ENCODE measurements at places on chromosomes 4 and X.

DNA sequence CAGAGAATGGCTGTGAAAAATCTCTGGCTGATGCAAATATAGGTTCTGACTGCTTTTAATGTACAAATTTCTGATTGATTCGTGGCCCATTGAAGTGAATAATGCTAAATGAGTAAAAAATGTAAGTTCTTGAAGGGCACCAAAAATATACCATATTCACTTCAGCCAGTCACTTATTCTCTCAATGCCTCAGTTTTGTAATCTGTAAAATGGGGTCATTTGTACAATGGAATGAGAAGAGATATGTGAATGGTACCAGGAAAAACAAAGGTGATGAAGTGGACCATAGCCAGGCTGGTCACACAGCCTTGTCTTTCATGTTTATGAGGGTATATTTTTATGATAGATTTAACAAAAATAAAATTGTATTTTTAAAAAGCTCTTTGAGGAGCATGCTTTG is 441.2 kb upstream of the NR3C2 start:
- DNase-seq: no peak

GRCh38 chr4:94390804-94391410 is 48.3 kb upstream of the HPGDS start:
- peak; percentile 43 for DNase-seq

GRCh38 chr4:155900381-155900780 is 3.1 kb upstream of the TDO2 start:
- peak; percentile 63 for DNase-seq

DNA sequence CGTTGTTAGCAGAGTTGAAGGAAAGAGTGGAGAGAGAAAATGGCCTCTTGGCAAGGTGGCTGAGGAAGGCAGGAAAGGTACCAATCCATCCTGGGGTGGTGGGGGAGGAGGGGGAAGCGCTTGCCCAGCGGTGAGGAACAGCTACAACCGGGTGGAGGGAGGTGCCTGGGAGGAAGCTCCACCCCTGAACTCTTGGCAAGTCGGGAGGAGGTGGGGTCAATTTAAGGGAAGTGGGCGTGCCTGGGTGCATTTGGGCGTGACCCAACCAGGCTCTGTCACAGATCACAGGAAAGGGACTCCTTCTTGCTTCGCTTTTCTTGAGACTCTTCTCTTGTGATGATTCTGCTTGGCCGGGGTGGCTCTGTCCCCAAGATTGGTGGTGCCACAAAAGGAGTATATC is 41.7 kb downstream of the BCORL1 start:
- peak; percentile 62 for DNase-seq

DNA sequence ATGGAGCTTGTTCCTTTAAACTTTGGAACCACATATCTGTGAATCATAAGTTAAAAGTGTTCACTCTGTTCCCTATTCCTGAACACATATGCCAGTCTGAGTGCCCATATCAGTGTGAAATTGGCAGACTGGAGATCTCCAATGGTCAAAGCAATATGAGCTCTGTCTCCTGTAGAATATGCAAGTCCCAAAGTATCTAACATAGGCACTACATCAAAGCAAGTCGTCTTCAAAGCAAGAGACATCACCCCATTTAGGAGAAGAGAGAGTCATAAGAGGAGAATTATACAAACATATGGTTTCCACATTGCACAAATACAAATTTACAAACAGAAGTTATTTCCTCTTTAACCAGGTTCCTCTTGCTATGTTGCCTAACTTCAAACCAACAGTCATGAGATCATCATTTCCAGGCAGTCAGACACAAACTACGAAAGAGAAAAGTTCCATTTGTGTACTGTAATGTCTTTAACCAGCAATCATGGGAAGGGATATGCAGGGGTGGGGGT is 9.9 kb upstream of the GK start:
- peak; percentile 92 for DNase-seq

DNA sequence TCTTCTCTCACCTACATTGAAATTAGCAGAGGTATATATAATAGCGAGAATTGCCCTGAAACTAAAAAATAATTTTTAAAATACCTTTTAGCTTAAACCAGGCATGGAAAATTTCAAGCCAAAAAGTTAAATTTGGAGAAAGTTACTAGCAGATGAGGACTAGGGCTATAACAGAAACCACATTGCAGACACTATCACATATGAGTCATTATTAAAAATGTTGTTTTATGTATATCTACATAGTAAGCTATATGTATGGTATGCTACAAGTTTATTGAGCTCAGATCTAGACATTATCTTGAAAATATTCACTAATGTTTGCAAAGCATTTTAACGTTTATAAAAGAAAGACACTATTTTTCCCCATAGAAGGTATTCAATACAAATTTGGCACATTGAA is 147.8 kb downstream of the PAPSS1 start:
- no peak for DNase-seq

GRCh38 chrX:5656544-5656943 is 572.1 kb downstream of the NLGN4X start:
- DNase-seq: no peak

DNA sequence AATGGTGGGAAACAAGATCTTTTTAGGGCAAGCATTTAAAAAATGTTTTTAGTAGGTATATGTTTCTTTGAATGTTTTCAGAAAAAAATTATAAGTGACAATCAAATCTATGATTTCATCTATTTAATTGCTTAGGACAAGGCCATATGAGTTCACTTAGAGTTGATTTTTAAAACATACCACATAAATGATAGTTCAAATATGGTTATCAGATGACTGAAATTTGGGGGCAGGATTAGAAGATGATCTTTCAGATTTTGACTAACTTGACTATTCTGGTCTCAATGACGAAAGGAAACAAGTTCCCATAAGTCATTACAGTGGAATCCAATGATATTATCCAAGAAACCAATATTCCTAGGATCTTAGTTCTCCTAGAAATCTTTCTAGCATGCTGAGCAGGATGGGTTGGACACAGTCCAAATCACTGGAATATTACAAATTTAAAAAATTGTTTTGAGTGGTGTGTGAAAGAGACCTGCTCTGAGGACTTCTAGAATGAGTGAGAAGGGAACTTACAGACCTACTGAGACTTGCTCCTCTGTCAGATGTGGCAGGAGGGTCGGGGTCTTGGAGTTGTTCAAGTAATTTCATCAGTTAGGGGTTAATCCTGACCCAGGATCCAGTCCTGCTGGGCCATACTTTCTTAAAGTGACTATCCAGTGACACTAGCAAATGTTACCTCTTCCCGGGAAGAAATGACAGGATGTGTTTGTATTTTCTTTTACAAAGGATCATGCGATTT is 20.0 kb downstream of the RHOH start:
- DNase-seq: no peak

- no peak for DNase-seq
Measured at GRCh38 chrX:80550722-80551121, 130.5 kb downstream of the TENT5D start.

DNA sequence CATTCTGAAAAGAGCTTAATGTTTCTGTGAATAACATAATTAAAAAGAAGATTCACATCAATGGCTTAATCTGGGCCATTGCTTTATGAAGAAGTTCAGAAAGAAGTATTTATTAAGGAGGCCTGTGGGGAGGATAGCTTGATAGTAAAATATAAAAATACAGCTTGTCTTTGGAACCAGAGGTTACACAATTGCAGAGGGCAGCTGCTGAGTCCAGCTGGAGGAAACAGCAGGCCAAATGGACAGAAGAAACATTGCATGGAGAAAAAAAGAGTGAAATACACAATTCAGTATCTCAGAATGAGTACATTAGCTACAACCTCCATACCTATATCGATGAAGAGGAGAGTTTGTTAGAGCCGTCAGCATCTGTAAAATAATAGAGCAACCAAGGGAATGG is 148.0 kb upstream of the NPY2R start:
- DNase-seq: no peak

- peak; percentile 37 for DNase-seq
Measured at GRCh38 chr4:108685036-108685686, 34.8 kb downstream of the OSTC start.

DNA sequence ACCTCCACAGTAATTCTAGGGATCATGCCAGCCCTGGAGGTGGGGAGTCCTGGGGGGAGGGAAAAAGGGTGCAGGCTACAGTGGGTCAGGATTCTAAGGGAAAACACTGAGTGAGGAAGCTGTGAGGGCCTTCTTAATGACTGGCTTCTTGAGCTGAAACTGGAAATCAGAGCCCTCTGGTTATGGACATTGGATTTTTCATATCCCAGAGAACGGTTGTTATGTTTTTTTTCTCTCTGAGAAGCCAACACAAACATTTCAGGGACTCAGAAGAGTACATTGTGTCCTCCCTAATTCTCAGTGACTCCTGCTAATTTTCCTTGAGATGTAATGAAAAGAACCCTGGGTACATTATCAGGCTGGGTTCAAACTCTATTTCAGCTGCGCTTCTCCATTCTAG is 162.4 kb upstream of the PRDX4 start:
- DNase-seq: no peak

GRCh38 chrX:136094962-136095361 is 52.4 kb upstream of the FHL1 start:
- DNase-seq: peak; percentile 32

GRCh38 chr4:87532907-87533306 is 3.7 kb upstream of the SPARCL1 start:
- DNase-seq: no peak

GRCh38 chrX:32483534-32484136 is 727.7 kb downstream of the DMD start:
- DNase-seq: peak; percentile 6

DNA sequence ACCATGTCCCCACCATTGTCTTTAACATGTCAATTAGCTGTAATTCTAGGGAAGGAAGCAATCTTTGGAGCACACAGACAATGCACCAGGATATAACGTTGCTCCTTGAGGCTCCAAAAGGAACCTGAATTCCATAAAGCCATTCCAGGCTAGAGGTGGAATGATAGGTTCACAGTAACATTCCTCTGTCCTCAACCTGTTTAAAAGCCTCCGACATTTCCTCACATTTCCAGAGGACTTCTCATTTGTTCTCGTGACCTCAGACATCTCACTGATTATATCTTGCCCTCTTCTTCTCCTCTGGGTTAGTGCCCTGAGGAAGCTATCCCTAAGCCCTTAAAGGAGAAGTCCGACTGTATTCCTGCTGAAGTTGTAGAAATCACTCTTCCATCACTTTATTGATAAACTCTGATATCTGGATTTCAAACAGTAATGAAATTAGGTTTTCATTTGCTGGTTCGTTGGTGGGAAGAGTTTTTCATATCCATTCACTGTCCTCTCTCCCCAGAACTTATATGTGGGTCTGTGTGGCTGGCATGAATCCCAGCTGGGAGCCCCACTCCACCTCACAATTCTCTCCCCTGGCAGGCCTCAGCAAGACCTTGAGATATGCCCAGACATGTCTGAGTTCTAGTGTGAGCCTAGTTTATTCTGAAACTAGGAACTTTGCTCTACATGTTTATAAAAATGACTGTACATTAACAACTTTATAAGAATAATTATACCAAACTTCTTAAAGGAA is 44.2 kb upstream of the PRSS12 start:
- peak; percentile 15 for DNase-seq

DNA sequence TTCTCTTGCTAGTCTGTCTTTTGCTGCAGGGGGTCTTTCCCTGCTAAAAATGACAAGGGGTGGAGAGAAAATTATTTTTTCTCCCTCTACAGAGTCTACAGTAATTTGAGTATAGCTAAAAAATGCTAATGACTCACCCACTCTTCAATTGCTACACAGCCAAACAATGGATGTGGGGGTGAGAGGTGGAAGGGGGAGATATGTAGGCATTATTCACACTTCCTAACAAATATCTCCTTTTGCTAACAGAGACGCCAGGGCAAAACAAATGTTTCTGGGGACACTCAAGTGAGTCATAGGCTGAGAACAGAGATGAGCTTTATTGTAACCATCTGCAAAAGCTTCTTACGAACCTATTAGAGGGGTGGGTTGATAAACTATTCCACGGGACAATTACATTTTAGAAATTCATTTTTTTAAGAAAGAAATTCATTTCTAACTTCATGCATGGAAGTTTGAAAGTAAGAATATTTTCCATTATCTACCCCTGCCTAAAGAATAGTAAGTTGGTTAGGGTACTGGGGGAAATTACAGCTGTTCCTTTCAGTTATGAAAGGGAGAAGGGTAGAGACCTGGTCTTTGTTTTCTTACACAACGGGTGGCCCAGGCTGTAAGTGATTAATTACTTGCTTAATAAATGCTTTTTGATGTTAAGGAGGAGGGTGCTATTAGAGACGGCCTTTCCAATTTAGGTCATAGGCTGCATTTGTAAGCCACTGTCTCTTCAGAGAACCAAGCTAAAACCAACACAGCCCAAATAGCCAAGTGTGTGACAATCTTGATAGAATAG is 12.8 kb downstream of the SCD5 start:
- DNase-seq: peak; percentile 81

DNA sequence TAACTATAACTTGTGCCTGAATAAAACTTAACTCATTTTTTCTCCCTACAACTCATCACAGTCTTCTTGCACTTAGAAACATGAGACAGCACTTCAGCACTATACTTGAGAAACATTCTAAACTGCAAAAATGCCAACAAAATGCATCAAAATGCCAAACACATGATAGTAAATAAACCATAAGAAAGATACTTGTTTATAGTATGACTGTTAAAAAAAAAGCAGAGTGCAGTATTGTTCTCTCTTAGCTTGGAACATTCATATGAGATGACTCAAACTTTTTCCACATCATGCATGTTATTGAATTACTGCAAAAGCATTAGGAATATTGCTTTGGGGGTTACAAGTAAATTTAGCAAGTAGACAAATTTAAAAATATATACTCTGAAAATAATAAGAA is 135.7 kb upstream of the ANXA10 start:
- peak; percentile 59 for DNase-seq

GRCh38 chr4:16075975-16076757 is 7.7 kb downstream of the PROM1 start:
- DNase-seq: no peak

GRCh38 chr4:151676301-151676700 is 84.5 kb downstream of the GATB start:
- peak; percentile 79 for DNase-seq

- DNase-seq: peak; percentile 0
Measured at GRCh38 chr4:178198691-178199090, 756.5 kb upstream of the AGA start.

- no peak for DNase-seq
Measured at GRCh38 chrX:47187106-47187677, 6.4 kb upstream of the UBA1 start.

DNA sequence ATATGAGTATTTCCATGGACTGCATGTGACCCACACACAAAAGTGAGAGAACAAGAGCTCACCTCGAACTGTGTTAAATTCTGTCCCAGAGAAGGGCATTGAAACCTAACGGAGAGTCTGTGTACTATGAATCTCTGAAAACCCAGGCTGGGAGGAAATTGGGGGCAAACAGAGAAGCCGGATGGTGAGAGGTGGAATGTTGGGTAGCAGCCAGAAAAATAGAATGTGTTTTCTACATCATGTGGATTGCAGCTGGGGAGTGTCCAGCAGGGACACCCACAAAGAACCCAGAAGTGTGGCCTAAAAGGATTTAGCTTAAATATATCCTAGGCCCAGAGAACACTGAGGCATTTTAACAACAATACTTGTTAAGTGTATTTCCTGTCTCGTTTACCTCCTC is 38.6 kb downstream of the MND1 start:
- DNase-seq: peak; percentile 73

DNA sequence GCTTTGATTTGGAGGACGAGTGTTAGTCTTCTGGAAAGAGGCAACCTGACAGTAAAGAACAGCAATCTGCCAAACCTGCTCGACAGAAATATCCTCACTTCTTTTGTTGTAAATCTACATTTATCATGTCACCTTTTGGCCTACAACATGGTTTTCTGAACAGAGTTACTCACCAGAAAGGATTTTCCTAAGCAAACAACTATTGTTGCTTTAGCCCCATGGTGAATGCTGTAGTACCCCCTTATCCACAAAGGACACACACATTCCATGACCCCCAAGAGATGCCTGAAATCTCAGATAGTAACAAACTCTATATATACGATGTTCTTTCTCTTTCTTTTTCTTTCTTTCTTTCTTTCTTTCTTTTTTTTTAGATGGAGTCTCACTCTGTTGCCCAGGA is 42.7 kb downstream of the TMEM150C start:
- peak; percentile 57 for DNase-seq

Measured in choroid plexus epithelial cell (primary cell).